ENCODE measurements at places on chromosomes 16 and 17.
A peak's percentile ranks its signal among the peaks of the same experiment; 100 is the strongest.

DNA sequence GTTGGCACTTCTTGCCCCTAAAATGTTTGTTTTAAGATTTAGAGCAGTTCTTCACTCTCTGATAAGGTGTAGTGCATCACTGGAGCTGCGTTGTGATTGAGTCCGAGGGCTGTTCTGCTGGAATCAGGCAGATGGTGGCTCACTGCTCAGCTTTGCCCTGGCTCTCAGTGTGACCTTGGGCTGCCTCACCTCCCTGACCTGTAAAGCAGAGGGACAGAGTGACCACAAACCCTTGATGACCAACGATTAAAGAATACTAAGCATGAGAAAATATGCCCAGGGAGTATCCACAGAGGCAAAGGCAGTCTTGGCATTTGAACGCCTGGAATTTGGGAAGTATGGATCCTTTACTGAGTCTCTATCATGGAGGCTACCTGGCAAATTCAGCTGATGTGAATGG lies 18.1 kb downstream of the CMIP start:
- H3K4me3 ChIP-seq = no peak overlapping the region
- H3K27ac ChIP-seq = no peak overlapping the region
- H3K27me3 ChIP-seq = no peaks in the 10 kb centered on the region
- no peak for DNase-seq
- H3K4me1 ChIP-seq = peaks cover 48% of the 10 kb centered on the region

DNA sequence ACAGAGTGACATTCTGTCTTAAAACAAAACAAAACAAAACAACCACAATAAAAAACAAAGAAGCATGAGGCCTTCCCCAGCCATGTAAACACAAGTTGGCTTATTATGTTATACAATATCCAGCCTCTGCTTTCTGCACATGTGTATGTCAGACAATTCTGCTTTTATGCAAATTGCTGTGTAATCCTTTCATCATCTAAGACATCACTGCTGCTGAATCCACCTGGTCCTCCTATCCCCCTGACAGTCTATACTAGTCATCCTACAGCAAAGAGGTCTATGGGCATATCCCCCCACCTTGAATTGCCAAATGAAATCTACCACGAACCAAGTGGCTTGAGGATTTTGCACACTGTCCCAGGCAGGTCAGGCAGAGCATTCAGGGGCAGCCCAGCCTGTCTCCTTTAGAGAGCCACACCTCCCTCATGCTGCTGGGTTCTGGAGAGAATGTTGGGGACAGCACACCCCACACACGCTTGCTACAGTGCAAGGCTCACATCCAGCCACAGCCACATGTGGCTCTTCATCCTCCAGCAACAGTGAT lies 339.6 kb upstream of the CDH5 start:
- DNase-seq = no peak
- H3K27me3 ChIP-seq = peaks cover 2% of the 10 kb centered on the region

DNA sequence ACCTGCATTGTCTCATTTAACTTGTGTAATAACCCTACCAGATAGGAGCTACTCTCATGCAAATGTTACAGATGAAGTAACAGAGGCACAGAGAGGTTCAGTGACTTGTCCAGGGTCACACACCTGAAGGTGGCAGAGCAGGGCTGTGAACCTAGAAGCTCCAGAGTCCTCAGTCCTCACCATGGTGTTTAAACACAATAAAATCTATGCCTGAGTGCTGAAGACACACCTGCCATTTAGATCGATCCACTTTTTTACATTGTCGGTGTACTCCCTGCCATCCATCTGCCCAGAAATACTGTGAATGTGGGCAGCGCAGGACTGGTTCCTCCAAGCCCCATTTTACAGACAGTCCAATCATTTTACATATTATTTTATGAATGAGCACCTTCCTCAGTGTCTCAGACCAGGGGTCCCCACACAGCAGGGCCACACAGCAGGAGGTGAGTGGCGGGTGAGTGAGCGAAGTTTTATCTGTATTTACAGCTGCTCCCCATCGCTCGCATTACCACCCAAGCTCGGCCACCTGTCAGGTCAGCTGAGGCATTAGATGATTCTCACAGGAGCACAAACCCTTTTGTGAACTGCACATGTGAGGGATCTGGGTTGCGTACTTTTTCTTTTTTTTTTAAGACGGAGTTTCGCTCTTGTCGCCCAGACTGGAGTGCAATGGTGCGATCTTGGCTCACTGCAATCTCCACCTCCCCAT lies 5.6 kb downstream of the IL4R start:
- no peak overlapping the region for H3K27ac ChIP-seq
- H3K4me3 ChIP-seq = no peak overlapping the region
- H3K27me3 ChIP-seq = no peaks in the 10 kb centered on the region
- DNase-seq = no peak

GRCh38 chr17:69858460-69858859 lies 216.6 kb upstream of the KCNJ16 start:
- no peak overlapping the region for H3K27ac ChIP-seq
- no peaks in the 10 kb centered on the region for H3K36me3 ChIP-seq
- no peak overlapping the region for H3K4me3 ChIP-seq

DNA sequence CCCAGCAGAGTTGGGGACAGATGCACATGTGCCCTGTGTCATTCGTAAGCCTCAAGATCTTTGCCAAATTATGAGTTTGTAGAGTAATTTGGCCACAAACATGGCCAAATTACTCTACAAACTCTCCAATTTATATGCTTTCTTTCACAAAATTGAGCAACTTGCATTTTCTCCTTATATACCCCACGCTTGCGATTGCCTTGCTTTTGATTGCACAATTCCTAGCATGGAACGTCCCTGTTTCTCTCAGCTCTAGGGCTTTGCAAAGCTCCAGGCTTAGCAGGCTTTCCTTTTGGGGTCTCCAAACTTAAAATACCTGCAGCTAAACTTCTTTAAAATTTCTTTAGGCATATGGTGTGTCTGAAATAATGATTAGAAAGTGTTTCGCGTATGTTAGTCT lies 28.5 kb upstream of the MAF start:
- DNase-seq = no peak
- H3K27me3 ChIP-seq = no peaks in the 10 kb centered on the region
- peaks cover 11% of the 10 kb centered on the region for H3K4me1 ChIP-seq
- no peak overlapping the region for H3K4me3 ChIP-seq

DNA sequence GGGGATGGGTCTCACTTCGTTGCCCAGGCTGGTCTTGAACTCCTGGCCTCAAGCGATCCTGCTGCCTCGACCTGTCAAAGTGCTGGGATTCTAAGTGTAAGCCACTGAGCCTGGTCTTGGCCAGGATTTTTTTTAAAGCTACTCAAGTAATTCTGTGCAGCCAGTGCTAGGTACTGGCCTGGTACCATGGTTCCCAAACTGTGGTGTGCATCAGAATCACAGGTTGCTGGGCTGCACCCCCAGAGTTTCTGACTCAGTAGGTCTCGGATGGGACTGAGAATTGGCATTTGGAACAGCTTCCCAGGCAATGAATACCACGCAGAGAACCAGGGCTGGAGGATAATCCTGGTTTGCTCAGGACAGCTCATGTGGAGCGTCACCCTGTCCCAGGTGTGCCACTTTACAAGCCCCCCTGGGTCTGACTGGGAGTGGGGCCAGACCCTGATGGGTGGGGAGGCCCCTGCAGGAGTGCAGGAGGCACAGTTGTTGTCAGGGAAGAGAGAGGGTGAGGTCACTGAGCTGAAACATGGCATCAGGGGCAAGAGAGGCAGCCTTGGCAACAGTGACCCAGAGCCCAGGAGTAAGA lies 10.7 kb upstream of the MRPS23 start:
- no peak overlapping the region for H3K27ac ChIP-seq
- no peaks in the 10 kb centered on the region for H3K36me3 ChIP-seq
- peak overlapping the region; percentile 27 for H3K4me3 ChIP-seq
- no peak for DNase-seq
- H3K27me3 ChIP-seq = no peaks in the 10 kb centered on the region

GRCh38 chr17:32484628-32485027 lies 2.2 kb upstream of the CDK5R1 start:
- H3K27ac ChIP-seq = no peak overlapping the region
- no peak overlapping the region for H3K4me3 ChIP-seq
- peaks cover 11% of the 10 kb centered on the region for H3K4me1 ChIP-seq
- no peak for DNase-seq
- H3K27me3 ChIP-seq = no peaks in the 10 kb centered on the region

- H3K27me3 ChIP-seq = no peaks in the 10 kb centered on the region
- DNase-seq = peak; percentile 63
- H3K36me3 ChIP-seq = no peaks in the 10 kb centered on the region
- H3K27ac ChIP-seq = no peak overlapping the region
- no peak overlapping the region for H3K4me3 ChIP-seq
Measured at GRCh38 chr17:71084219-71084618, 914.9 kb downstream of the KCNJ2 start.

GRCh38 chr16:89343501-89344457 lies 126.3 kb downstream of the ZNF778 start:
- no peak for DNase-seq
- H3K4me3 ChIP-seq = no peak overlapping the region
- H3K27me3 ChIP-seq = no peaks in the 10 kb centered on the region
- no peaks in the 10 kb centered on the region for H3K4me1 ChIP-seq
- H3K36me3 ChIP-seq = peaks cover 2% of the 10 kb centered on the region
- H3K27ac ChIP-seq = no peak overlapping the region

DNA sequence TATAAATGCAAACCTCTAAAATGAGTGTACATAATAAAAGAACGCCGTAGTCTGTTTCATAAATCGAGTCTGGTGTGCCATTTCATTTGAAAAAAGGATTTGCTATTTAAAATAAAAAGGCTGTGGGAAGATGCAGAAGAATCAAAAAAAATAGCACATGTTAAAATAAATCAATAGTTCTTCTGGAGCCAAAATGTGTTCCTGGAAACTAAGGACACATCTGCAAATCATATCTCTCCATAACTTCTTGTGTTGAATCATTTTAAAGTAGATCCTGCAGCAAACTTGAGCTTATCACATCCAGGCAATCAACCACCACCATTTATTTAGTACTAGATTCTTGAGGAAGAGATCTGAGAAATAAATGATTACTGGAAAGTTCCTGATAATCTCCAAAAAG lies 29.0 kb downstream of the XPO6 start:
- peaks cover 37% of the 10 kb centered on the region for H3K4me1 ChIP-seq
- H3K27me3 ChIP-seq = no peaks in the 10 kb centered on the region
- peaks cover 4% of the 10 kb centered on the region for H3K36me3 ChIP-seq
- no peak overlapping the region for H3K4me3 ChIP-seq

DNA sequence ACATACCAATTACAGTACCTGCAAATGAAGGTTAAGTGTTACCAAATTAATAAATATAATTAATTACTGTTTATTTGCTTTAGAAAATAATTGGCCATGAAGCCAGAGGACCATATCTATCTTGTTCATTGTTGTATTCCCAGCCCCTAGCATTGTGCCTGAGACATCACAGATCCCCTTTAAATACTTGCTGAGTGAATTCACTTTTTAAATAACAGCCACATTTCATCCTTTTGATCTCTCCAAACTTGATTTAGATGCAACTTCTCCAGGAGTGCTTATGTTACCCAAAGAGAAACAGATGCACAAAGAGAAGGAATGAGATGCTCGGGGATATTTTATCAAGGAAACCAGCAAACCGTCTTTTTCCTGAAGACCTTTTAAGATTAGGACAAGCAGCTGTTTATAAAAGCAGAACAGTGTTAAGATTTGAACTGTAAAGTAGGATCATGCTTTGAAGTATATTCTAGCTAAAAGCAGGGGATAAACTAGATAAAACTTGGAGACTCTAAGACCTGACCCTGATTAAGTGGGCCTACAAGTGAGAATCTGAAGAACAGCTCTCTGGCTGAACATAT lies 66.3 kb downstream of the CHD9 start:
- peaks cover 6% of the 10 kb centered on the region for H3K4me1 ChIP-seq
- no peaks in the 10 kb centered on the region for H3K36me3 ChIP-seq
- H3K27me3 ChIP-seq = no peaks in the 10 kb centered on the region
- peak overlapping the region; percentile 40 for H3K27ac ChIP-seq
- no peak overlapping the region for H3K4me3 ChIP-seq
- peak; percentile 40 for DNase-seq

DNA sequence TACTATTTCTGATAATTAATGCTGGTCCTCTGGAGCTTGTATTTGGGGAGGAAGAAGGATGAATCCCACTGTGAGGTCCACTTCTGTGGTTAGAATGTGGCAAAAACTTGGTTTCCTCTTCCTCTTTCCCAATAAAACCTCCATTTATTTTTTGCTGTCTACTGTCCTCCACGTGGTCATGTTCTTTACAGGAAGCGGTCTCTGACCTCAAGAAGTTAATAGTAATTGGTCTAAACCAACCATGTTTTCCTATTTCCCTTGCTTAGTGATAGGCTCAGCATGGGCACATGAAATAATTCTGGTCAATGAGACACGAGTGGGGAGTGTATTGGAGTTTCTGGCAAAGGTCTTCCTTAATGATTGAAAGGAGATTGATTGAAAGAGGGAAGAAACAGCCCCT lies 33.9 kb downstream of the CHP2 start:
- H3K36me3 ChIP-seq = no peaks in the 10 kb centered on the region
- no peak for DNase-seq
- H3K4me1 ChIP-seq = no peaks in the 10 kb centered on the region

DNA sequence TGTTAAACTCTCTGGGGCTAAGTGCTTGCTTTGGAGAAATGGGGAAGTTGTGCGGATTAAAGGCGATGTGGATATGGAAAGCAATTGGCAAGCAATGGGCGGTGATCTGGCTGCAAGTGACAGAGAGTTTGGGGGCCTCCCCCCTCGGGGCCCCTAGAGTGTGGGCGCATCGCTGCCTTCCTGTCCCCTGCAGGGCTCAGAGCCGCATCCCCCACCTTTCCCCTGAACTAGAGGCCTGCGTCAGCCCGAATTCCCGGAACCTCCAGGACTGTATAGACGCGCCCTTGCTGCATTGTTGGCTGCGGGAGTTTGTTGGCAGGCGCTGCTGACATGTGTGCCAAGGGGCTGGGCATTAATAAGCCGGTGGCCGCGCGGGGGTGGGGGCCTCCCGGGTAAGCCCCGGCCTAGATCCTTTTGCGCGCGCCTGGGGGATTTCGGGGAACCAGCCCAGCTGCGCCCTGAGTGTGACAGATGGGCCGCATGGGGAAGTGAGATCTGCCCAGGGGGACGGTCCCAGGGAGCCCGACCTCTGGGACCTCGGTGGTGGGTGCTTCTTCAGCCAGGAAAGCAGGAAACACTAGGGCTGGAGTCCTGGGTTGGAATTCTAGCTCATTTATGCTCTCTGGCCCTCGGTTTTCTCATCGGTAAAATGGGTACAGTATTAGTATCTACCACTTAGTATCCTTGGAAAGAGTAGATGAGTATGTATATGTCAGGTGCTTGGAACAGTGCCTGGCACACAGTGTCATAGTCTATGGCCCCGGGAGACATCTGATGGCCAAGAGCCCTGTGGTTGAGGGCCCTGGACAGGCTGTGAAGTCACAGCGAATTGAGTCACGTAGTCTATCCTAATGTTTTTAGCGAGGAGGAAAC lies 1.0 kb downstream of the EEF2K start:
- peak overlapping the region; percentile 97 for H3K4me3 ChIP-seq
- H3K4me1 ChIP-seq = peaks cover 14% of the 10 kb centered on the region
- no peaks in the 10 kb centered on the region for H3K27me3 ChIP-seq
- peak; percentile 93 for DNase-seq
- H3K27ac ChIP-seq = peak overlapping the region; percentile 9
